Activated CD4-positive, alpha-beta T cell treated with anti-CD3 and anti-CD28 coated beads, Interleukin-2, amount 10 ng/mL, durations not matched to agents 7 days and 5 days (primary cell): ENCODE measurements at places on chromosomes 3 and 15. TPM values are rescaled to one million over a fixed set of nuclear protein-coding genes. Genes with fewer than 3 reads are reported as not detected.

The FGD5 gene
- 0.15 TPM for total RNA-seq

The REC114 gene
- not detected for total RNA-seq

The TMEM266 gene
- not detected for total RNA-seq

The EXD1 gene
- not detected for total RNA-seq

The LSMEM2 gene
- not detected for total RNA-seq

The CP gene
- total RNA-seq: not detected

The GPR149 gene
- total RNA-seq: not detected

The CTNNB1 gene
- total RNA-seq: 129 TPM

The CHDH gene
- total RNA-seq: 0.40 TPM

The ACOX2 gene
- not detected for total RNA-seq

The SPESP1 gene
- total RNA-seq: 0.23 TPM

The XCR1 gene
- total RNA-seq: not detected

The CCR8 gene
- total RNA-seq: 1.9 TPM

The PARL gene
- total RNA-seq: 40.7 TPM

The CCDC54 gene
- not detected for total RNA-seq

The NLGN1 gene
- not detected for total RNA-seq

The SMCO1 gene
- not detected for total RNA-seq

The ABI3BP gene
- total RNA-seq: not detected

The PAK6 gene
- total RNA-seq: 0.35 TPM

The CCNDBP1 gene
- 65.8 TPM for total RNA-seq

The ITIH1 gene
- total RNA-seq: not detected

The STAB1 gene
- 0.15 TPM for total RNA-seq

The PLSCR4 gene
- 0.12 TPM for total RNA-seq

The POMGNT2 gene
- total RNA-seq: 6.9 TPM

The SLC22A14 gene
- not detected for total RNA-seq

The TMA7 gene
- 290 TPM for total RNA-seq

The CADM2 gene
- not detected for total RNA-seq

The UPK1B gene
- total RNA-seq: not detected

The PLSCR2 gene
- 0.35 TPM for total RNA-seq

The CASR gene
- total RNA-seq: not detected

The GABPB1 gene
- total RNA-seq: 34.9 TPM

The HAPLN3 gene
- 75.4 TPM for total RNA-seq

The NEK10 gene
- 0.56 TPM for total RNA-seq

The CGNL1 gene
- total RNA-seq: not detected

The GOLGA8O gene
- total RNA-seq: 7.2 TPM

The GXYLT2 gene
- total RNA-seq: not detected

The NR2C2 gene
- total RNA-seq: 57.0 TPM

The EPHA6 gene
- total RNA-seq: not detected

The FAM107A gene
- not detected for total RNA-seq

The ANKUB1 gene
- not detected for total RNA-seq

The PCYT1A gene
- 69.7 TPM for total RNA-seq

The SPATA12 gene
- not detected for total RNA-seq

The C15orf62 gene
- 1.3 TPM for total RNA-seq

The PPP1R14D gene
- total RNA-seq: not detected

The CA12 gene
- total RNA-seq: not detected

The DUOX1 gene
- total RNA-seq: not detected

The NRG4 gene
- total RNA-seq: not detected

The OXSR1 gene
- 52.4 TPM for total RNA-seq
